NCI-H1092 treated with DMSO at 0.1 percent for 48 hours (cell line): ENCODE measurements at places on chromosomes 2 and 18.

DNA sequence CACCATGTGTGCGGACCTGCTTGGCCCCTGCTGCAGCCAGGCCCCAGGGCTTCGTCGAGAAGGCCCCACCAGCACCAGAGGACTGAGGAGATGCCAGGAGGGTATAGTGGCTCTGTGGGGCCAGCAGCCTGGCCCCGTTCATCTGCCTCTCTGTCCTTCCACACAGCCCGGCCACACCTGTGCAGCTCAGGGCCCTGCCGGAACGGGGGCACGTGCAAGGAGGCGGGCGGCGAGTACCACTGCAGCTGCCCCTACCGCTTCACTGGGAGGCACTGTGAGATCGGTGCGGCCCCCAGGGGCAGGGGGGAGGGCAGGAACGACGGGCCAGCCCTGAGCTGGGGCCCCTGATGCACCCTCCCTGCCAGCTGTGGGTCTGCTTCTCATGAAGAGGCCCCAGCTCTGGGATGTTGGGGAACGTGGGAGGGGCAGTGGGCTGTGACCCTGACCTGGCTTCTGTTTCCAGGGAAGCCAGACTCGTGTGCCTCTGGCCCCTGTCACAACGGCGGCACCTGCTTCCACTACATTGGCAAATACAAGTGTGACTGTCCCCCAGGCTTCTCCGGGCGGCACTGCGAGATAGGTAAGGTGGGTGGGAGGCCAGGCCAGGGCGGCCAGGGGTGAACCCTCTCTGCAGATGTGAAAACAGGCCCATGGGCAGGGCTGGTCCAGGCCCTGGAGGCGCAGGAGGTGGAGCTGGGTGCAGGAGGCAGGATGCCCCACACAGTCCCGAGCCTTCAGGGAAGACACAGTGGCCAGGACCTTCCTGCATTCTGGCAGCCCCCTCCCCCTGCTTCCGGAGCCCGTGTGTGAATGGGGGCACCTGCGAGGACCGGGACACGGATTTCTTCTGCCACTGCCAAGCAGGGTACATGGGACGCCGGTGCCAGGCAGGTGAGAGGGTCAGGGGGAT, 50.3 kb downstream of the MTERF4 start:
- DNase-seq, result no peak

DNA sequence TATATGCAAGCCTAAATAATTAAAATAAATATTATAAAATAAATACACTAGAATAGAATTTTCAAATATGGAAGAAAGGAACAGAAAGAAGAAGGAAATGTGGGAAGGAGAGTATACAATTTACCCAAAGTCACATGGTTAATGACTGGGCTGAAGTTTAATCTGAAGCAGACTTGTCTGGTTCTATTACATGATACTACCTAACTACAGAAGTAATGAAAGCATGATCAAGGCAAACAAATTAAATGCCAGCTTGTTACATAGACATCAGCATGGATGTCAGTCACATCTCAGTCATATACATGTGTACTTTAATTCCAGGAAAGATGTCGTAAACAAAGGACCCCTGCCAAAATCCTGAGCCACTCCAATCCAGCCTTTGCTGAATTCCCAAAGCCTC, 1060.8 kb downstream of the CNTNAP5 start:
- DNase-seq, result peak; percentile 25

GRCh38 chr18:11309172-11309571, 159.8 kb upstream of the PIEZO2 start:
- DNase-seq, result no peak

- DNase-seq, result no peak
These were observed 175.9 kb downstream of the SH3RF3 start for GRCh38 chr2:109304731-109305470.

DNA sequence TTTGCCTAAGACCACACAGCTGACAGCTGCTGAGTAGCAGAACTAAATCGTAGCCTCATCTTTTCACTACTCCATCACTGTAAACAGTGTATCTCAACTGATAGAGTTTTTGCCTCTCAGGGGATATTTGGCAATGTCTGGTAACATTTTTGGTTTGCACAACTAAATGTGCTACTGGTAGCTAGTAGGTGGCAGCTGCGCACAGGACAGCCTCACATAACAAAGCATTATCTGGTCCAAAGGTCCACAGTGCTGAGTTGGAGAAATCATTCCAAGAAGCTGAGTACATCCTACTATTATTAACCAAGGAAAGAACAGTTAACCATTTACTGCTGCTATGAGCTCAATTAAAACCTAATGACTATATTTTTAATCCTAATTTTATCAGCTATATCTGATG, 6.1 kb upstream of the CCDC102B start:
- DNase-seq, result no peak

DNA sequence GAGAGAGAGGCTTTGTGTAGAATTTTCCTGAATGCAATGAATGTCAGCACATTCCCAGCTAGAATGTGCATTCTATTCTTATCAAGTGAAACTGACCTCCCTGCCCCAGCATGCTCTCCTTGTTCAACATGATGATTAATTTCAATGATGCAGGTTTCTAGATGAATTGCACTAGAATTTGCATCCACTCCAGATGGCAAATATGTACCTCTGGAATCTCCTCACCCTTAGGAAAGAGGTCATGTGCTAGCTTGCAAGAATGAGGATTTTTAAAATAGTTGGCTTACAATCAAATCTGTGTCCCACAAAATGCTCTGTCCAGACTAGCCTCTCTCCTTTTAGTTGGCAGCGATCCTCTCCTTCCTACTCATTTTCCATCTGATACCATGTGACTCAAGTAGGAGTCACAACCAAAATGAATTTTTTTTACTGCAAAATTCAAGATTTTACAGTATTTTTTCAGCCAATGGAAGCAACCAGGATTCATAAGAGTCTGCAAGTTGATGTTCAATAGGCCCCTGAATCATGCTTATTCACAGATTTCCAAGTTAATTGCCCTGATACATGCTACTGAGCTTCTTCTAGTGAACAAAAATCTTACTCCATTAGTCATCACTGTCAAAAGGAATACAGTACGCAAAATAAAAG, 21.0 kb upstream of the STAT4 start:
- DNase-seq, result no peak

DNA sequence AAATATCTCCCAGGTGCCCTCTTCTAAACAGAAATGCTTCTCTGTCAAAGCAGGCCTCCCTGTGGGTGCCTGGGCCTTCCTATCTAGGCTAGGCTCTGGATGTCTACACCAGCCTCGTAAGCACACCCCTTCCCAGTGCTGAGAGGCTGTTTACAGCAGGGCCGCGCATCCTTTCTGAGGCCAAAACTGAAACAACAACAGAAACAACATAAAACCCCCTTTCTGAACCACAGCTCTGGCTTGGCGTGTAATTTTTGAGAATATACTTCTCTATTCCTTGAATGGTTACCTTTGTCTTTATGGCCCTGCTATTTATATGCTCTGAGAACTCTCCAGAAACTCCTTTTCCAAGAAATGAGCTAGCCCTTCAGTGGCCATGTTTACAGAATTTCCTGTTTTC, 118.4 kb downstream of the BCL2L11 start:
- DNase-seq, result no peak

DNA sequence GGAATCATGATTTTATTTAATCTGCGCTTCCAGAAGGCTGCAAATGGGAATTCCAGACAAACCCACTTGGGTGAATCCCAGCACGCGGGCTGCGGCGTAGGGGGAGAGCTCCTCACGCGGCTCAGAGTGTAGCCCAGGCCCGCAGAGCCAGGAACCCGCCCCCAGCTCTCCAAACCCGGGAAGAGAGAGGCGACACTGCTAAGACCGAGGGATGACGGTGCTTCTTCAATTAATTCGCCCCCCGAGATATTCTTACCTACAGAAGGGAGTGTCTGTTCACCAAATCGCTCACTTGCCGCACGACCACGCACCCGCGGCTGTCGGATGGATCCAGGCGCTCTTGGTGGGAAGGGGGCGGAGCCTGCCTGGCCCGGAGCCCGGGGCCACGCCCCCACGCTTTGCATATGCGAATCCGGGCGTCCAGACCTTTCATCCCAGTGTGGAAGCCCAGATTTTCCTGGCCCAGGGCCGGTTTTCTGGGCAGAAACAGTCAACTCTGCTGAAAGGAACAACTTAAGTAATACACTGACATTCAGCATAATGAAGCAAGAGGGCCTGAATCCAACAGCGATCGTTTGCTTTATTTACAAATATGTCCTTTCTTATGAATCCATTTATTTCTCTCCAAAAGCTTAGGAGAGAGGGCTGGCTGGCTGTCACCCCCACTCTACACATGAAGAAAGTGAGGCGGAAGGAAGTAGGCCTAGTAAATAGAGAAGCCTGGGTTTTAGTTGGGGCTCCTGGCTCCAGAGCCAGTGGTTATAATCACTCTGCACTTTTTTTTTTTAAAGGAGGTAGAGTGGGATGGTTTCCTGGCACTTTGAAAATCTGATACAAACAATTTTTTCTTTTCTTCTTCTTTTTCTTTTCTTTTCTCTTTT, at the start of gene SLC19A3:
TSS of gene SLC19A3 (minus strand) at position 342 of the 881 bp plus-strand sequence. CDS start 15,710 bp downstream, outside the sequence.
- peak; percentile 20 for DNase-seq

- peak; percentile 90 for DNase-seq
These were observed 230.6 kb upstream of the LRATD1 start for GRCh38 chr2:14401873-14402272.
